ENCODE measurements at places on chromosomes 12 and 14. TPM values are rescaled to one million over a fixed set of nuclear protein-coding genes. Genes with fewer than 3 reads are reported as not detected.

DNA sequence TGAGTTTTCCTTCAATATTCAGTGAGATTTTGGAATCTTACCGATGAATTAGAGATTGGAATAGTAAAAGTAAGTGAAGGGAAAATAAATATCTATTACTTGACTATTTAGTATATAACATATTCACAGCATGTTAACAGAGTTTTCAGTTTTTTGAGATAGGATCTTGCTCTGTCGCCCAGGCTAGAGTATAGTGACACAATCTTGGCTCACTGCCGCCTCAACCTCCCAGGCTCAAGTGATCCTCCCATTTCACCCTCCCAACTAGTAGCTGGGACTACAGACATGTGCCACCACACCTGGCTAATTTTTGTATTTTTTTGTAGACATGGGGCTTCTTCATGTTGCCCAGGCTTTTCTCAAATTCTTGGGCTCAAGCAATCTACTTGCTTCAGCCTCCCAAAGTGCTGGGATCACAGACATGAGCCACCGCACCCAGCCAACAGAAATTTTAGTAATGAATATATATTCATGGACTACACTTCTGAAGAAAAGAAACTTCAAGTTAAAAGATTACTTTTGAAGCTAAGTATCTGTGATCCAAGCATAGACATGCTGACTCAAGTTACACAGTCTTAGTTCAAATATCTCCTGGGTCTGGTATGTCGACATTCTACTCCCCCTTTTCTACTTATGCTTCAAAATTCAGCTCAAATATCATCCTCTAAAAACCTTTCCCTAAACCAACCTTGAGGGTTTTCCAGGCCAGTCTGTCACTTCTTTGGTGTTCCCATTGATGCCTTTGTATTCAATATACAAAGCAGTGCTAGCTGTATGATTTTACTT, 13.8 kb downstream of the UBE2N start:
- H3K4me1 ChIP-seq = peaks cover 75% of the 10 kb centered on the region
- no peaks in the 10 kb centered on the region for H3K27me3 ChIP-seq
- H3K4me3 ChIP-seq = no peak overlapping the region
- no peaks in the 10 kb centered on the region for H3K36me3 ChIP-seq
- DNase-seq = peak; percentile 42

GRCh38 chr12:24172031-24172772, 222.7 kb upstream of the SOX5 start:
- DNase-seq = no peak
- H3K4me3 ChIP-seq = no peak overlapping the region
- no peaks in the 10 kb centered on the region for H3K27me3 ChIP-seq
- no peak overlapping the region for H3K27ac ChIP-seq
- H3K36me3 ChIP-seq = no peaks in the 10 kb centered on the region

DNA sequence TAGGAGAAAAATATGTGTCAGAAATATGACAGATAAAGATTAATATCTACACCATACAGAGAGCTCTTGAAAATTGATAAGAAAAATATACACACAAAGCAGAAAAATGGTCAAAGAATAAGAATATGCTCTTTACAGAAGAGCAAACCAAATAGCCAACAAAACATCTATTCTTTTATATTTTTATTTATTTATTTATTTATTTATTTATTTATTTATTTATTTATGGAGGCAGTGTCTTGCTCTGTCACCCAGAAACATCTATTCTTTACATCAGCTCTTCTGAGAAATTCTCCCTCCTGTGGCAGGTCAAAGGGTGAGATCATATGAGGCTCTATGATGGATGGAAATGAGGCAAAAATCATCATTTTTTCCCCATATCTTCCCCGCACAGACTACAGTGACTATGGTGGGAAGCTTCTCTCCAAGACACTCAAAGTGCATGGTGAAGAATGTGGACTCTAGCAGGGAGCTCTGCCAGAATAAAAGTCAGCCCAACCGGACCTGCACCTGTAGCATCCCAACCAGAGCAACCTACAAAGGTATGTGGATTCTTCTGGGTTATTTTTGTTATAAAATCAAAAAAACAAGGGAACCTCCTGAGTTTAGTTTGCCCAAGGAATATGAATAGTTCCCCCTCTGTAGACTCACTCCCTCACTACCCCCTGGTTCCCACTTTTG, 71.4 kb downstream of the PLXNC1 start:
- no peaks in the 10 kb centered on the region for H3K4me1 ChIP-seq
- DNase-seq = no peak
- no peaks in the 10 kb centered on the region for H3K36me3 ChIP-seq
- no peak overlapping the region for H3K4me3 ChIP-seq
- H3K27me3 ChIP-seq = no peaks in the 10 kb centered on the region

DENR gene
- 26.2 TPM for total RNA-seq

DNA sequence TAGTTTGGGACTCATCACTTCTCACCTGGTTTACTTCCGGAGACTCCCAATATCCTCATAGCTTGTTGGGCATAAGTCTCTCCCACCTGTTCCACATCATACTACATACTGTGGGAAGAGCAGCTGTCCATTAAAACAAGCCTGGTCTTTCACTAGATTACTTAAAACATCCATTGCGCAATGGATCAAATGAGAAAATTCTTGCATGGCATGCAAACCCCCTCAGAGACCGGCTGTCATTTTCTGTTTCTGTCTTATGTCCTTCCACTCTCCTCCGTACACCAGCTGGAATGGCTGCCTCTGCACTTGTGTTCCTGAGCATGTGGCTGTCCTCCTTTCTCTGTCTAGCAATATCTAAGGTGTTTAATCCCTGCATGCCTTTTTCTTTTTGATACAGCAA, 265.6 kb downstream of the TMEM117 start:
- no peak overlapping the region for H3K27ac ChIP-seq
- H3K4me3 ChIP-seq = no peak overlapping the region
- DNase-seq = no peak
- H3K4me1 ChIP-seq = peaks cover 6% of the 10 kb centered on the region
- no peaks in the 10 kb centered on the region for H3K27me3 ChIP-seq

DNA sequence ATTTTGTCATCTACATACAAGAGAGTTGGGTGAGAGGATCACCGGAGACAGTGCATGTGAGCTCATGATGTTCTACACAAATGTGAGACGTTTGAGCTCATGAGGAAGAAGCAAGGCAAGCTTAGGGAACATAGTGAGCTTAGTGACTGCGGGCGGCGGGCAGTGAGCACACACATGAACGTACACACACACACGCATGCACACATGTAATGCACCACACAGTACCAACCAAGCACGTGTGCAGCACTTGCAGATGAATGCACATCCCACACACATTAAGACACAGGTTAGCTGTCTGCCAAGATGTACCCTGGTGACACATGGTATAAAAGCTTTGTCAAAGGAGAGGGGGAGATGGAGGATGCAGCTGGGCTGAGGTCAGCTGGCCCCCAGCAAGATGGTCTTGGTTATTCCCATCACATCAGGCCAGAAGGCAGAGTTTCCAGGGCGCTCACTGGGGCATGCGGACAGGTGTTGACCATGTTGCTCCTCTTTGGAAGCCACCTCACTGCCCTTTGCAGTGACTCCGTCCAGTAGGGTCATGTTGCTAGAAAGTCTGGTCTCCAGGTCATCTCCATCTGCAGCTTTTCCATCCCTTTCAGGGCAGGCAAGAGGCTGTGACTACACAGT, 8.7 kb upstream of the CACNA2D4 start:
- peaks cover 20% of the 10 kb centered on the region for H3K4me1 ChIP-seq
- H3K36me3 ChIP-seq = no peaks in the 10 kb centered on the region
- DNase-seq = no peak
- H3K27me3 ChIP-seq = no peaks in the 10 kb centered on the region

GRIN2B gene
- not detected for total RNA-seq

- H3K4me3 ChIP-seq = peak overlapping the region; percentile 70
- H3K27ac ChIP-seq = peak overlapping the region; percentile 64
- H3K36me3 ChIP-seq = no peaks in the 10 kb centered on the region
These were observed 944 bp downstream of the CCND2 start for GRCh38 chr12:4274396-4275015.

RNU6-7 gene
- total RNA-seq = not detected

SYNDIG1L gene
- not detected for total RNA-seq

AQP2 gene
- total RNA-seq = not detected

All from gastrocnemius medialis (tissue), 4 donors.